ENCODE measurements at places on chromosomes 7 and 10.
A peak's percentile ranks its signal among the peaks of the same experiment; 100 is the strongest.

- no peak for DNase-seq
Observed at GRCh38 chr10:86497621-86498020, 24.0 kb downstream of the WAPL start.

DNA sequence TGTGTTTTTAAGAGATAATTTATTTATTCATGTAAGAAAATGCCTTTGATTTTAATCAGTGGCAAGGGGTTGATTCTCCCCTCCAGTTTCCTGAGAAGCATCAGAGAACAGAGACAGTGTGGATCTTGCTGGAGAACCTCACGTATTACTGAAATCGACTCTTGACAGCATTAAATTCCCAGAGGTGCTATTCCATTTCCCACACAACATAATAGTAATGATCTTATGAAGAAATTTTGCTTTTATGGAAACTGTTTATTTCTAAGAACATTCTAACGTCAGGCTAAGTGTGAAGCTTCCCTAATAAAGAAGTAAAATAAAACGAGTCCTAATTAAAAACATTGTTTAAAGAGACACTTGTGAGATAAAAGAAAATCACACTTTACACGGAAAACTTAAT is 293.1 kb upstream of the NRP1 start:
- DNase-seq = no peak

GRCh38 chr7:47413526-47414341 is 168.2 kb downstream of the TNS3 start:
- DNase-seq = no peak

- DNase-seq = no peak
Observed at GRCh38 chr7:154858836-154859537, 143.9 kb downstream of the PAXIP1 start.

DNA sequence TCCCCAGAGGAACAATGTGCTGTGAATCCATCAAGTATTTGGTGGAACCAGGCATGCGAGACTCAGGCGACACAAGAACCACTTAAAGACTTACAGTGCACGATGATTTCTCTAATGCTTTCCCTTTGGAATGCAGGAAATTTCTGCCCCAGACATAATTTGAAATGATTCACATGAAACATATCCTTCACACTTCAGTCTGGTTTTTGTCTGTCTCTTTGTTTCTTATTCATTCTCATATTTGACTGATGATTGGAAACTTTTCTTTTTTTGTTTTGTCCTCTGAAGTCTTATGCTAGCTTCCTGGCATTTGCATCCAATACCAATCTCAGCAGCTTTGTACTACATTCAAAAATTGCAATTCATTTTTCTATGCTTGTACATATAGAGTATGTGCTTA is 502.8 kb downstream of the PHTF2 start:
- no peak for DNase-seq

DNA sequence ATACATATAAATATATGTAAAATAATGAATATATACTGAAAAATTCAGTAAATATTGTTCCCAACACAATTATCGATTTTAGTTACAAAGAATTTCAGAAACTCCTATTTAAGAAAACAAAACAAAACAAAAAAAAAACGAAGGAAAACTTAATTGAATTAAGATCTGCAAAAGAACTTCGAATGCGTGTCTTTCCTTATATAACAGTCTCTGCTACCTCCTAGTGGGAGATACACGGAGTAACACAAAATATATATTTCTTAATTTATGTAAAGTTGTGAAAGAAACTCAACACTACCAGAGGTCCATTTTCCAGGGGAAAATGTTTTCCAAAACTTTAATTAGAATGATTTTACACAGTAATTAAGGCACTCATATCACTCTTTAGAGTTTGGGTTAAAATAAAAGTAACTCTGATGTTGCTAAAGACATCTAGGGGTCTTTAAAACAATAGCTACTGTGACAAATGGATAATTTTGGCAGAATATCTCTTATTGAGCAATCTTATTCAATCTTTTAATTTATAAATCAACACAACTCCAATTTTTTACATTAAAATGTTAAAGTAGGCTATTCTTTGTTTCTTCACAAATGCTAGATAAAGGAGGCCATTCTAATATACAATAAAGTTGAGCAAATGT is 41.6 kb downstream of the NEBL start:
- DNase-seq = no peak

- peak; percentile 79 for DNase-seq
Observed at GRCh38 chr10:11178606-11179515, 161.2 kb downstream of the CELF2 start.

DNA sequence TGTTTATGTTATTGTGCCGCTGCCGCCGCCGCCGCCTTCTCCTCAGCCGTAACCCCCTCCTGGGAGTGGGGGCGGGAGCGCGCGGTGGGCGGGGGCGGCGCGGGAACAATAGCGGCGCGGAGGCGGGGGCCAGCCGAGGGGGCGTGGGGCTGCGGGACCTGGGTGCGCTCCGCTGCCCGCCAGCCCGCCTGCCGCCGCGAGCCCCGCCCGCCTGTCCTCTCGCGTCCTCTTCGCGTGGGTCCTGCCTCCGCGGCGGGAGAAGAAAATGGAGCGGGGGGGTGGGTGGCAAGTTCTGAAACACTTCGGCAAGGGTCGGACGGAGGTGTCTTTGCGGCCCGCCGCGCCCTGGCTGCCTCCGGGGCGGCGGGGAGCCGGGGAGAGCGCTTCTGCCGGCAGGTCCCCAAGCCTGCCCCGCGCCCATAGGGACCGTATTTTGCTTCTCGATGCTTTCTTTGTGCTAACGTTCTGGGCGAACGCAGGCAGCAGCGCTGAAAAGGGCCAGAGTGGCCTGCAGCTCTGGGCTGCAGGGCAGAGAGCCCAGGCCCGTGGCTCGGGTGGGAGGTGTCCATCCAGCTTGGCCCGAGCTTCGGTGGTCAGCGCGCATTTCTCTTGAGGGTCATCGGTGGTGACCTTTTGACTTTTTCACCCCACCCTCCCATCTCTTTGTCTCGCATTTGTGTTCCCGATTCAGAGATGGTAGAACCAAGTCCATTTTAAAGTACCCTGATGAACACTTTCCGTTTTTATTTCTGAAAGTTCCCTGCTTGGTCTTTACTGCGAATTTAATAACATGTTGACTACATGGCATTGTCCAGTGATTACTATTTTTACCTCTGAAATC is 613 bp downstream of the MAPK8 start:
- DNase-seq = peak; percentile 77

DNA sequence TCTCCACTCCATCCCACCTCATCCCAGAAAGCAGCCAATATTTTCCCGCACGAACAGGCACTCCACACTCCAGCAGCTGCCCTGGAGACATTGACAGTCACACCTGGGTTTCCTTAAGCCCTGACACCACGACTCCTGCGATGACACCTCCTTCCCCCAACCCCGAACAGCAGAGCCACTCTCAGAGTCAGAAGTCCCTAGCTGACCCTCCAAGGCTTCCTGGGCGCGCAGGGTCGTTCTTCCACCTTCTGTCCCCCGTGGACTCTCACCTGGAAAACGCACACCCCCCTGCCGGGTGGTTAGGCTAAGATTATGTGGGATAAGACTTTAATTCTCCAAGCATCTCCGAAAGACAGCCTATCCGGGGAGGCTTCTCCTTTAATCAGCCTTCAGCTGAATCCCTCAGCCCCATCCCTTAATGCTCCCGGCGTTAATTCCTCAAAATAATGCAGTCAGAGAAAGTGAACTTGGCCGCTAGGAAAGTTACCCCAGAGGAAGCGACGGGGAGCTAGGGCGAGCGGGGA is 1.1 kb downstream of the DENND11 start:
- DNase-seq = peak; percentile 50

GRCh38 chr7:130286881-130287280 is 6.1 kb upstream of the CPA4 start:
- no peak for DNase-seq

- DNase-seq = no peak
Observed at GRCh38 chr7:9505516-9505915, 1072.1 kb downstream of the NXPH1 start.

GRCh38 chr7:137213744-137214143 is 129.8 kb downstream of the PTN start:
- no peak for DNase-seq

- no peak for DNase-seq
Observed at GRCh38 chr7:1238450-1238882, 5.8 kb downstream of the UNCX start.

DNA sequence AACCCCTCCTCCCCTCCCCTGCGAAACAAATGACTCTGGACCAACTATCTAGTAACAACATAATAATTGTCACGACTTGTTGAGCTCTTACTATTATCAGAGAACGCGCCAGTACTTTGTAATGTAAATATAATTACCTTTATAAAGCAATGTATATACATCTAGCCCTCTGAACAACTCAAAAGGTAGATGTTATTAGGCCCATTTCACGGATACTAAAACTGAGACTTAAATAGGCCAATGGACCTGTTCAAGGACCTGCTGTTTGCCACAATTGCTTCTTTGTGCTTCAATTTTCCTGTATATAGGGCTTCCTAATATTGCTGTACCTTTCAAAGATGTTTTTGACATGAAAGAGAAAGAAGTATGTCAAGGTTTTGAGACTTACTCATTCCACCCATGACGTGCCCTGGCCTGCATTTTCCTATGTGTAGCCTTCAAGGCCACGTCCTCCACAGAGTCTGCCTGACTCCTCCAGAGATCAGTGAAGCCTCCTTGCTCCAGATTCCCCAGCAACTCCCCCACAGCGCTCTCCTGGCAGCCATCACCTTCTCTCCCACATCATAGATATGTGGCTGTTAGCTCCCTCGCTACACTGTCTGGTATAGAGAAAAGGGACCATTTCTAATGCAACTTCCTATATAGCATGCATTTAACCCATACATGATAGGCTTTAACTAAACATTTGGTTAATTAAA is 156.6 kb downstream of the SKIDA1 start:
- no peak for DNase-seq

DNA sequence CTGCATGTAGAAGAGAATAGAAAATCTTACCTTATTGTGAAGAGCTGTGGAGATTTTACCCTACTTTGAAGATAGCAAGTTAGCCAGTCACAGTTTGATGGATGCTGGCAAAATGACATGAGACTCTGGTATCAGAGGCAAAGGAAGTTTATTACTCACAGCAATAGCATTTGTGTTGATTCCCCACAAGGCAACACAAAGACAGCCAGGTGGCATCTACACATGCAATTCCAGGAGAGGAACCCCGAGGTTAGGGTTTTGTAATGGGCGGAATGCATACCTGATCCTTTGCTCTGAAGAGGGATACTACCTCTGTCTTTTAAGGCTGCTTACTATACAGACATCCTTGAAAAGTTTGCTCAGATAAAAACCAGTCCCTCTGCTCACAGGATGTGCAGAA is 59.5 kb downstream of the AHR start:
- DNase-seq = no peak

DNA sequence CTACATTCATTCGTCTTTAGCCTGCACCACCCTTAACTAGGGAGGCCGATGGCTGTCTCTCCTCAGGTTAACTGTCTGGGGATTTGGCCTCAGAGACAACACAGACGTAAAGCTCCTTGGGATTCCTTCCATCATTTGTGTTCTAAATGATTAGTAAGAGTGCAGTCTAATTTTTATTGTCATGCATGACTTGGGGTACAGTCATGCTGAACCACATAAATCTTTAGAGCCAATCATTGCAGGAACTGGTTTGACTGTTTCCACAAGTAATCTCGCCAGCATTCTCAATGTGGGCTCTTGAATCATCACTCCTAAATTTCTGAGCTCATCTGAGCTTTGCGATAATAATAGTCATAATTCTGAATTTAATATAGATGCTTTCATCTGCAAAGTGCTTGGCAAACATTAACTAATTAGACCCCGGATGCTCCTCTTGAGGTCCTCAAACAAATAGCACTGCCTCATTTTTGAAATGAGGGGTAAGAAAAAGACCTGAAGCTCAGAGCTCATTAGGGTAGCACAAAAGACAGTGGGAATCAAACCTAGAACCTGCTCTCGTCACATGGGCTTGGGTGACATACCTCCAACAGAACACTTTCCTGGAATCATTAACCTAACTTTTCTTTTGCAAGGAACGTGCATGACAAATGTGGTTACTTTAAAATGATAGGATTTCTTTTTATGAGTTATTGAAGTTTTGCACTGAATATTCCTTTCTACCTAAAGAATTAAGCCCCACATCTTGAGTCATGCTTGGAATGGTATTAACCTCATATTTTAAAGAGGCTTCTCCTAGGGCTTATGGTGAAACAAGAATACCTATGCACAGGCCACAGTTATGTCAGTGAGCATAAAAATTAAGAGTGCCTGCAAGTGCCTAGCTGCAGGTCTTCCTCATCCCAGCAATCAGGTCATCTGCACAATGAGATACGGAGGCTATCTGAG is 118.9 kb upstream of the NRP1 start:
- no peak for DNase-seq

DNA sequence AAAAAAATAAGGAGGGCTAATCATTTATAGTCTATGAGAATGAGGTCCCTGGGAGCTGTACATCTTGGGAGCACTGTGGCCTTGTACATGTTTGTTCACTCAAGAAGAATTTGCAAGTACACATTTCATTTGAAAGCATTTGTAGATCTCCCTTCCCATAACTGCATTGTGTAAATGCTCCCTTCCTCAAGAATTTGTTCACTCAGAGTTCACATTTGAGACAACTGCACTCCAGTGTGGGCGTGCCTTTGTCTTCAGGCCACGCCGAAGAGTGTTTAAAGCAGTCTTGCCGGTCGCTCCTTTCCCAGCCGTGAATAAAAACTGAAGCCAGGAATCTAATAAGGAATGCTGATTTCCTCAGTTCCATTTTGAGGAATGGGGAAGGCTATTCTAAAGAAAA is 291.1 kb upstream of the LYZL1 start:
- no peak for DNase-seq

- DNase-seq = no peak
Observed at GRCh38 chr10:114603303-114603702, 54.8 kb downstream of the ABLIM1 start.

DNA sequence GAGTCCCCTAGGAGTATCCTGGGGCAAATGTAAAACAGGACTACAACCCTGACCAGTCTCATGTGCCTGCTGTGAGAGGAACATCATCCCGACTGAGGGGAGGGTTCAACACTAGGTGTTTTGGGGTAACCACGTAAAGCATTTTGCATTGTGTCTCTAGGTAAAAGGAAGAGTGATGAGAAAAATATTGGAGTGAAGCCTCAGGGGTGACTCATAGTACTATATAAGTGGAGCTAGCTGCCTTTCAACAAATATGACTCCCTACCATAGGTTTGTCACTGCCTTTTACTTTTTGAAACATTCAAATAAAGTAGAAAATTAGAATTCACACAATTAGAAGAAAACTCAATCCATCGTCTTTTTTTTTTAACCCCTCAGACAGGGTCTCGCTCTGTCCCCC is 2.6 kb upstream of the CAMK2G start:
- no peak for DNase-seq

DNA sequence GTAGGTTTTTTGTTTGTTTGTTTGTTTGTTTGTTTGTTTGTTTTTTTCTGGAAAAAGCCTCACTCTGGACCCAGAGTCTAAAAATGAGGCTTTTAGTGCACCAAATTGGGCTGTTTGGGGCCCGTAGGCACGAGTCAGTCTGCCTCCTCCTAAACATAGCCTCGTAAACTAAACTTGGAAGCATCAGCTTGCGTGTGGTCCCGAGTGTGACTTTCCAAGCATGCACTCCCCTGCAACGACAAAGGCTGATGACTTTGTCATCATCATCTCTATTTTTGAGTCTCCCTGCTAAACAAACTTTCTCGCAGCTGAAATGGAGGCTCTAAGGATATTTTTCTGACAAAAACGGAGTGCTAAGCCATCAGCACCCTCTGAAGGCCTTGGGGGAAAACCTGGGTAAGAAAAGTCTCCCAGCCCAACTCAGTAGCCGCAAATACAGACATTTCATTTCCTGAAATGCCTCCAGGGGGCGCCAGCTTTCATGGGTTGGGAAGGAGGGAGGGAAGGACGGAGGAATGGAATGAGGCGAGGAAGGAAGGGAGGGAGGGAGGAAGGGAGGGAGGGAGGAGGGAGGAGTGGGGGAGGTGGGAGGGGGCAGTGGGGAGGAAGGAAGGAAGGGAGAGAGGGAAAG is 245.9 kb downstream of the KCNMA1 start:
- peak; percentile 54 for DNase-seq

GRCh38 chr10:8315619-8316021 is 261.1 kb downstream of the GATA3 start:
- DNase-seq = no peak

Measured in GM20000 (cell line).